ENCODE measurements at places on chromosomes 1 and 21.

DNA sequence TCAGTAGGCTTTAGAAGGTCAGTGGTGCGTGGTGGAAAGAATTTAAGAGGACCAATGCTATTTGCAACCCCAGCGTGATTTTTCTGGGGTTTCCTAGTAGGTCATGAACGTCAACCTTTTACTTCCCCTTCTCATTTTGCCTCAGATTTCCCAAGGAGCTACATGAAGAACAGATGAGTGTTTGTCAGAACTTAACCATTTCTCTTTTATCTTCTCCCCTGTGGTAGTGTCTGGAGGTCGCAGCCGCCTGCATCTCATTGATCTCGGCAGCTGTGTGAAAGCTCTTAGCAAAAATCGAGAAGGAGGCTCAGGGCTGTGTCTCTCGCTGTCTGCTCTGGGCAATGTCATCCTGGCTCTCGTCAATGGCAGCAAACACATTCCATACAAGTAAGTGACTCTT lies 491.1 kb downstream of the KIF26B start:
- DNase-seq: no peak

DNA sequence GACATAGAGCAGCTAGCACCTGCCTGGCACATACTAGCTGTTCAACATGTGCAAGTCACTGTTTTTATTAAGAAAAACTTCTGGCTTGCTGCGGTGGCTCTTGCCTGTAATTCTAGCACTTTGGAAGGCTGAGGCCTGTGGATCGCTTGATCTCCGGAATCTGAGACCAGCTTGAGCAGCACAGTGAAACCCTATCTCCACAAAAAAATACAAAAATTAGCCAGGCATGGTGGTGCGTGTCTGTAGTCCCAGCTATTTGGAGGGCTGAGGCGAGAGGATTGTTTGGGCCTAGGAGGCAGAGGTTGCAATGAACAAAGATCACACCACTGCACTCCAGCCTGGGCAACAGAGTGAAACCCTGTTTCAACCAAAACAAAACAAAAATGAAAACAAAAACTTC lies 27.7 kb upstream of the C8B start:
- no peak for DNase-seq

- DNase-seq: no peak
Measured at GRCh38 chr1:220652995-220653394, 37.2 kb upstream of the C1orf115 start.

DNA sequence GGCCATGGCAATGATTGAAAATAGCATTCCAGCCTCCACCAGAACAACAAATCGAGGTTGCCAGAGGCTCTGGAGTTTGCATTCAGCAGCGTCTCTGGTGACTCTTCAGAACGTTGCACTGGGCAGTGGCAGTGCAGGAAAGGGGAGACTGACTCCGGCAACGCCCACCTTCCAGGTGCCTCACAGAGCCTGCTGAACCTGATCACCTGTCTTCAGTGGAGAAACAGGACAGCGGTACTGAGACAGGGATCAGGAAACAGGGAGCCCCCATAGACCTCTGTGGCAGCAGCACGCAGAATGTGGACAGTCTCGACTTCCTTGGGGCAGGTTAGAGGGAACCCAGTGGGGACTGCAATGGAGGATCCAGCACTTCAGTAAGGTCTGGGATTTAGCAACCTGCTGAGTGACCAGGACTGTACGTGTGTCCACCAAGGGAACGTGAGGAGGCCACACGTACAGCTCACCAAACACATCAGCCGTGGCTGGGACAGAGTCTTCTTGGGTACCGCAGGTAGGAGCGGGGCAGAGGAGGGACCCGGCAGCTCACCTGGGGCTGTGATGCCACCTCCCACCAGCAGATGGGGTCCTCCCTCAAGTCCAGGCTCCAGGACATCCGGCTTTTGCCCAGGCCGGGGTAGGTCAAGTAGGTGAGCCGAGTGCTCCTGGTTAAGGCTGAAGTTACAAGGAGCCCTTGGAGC lies 128.6 kb downstream of the PRDM2 start:
- no peak for DNase-seq

DNA sequence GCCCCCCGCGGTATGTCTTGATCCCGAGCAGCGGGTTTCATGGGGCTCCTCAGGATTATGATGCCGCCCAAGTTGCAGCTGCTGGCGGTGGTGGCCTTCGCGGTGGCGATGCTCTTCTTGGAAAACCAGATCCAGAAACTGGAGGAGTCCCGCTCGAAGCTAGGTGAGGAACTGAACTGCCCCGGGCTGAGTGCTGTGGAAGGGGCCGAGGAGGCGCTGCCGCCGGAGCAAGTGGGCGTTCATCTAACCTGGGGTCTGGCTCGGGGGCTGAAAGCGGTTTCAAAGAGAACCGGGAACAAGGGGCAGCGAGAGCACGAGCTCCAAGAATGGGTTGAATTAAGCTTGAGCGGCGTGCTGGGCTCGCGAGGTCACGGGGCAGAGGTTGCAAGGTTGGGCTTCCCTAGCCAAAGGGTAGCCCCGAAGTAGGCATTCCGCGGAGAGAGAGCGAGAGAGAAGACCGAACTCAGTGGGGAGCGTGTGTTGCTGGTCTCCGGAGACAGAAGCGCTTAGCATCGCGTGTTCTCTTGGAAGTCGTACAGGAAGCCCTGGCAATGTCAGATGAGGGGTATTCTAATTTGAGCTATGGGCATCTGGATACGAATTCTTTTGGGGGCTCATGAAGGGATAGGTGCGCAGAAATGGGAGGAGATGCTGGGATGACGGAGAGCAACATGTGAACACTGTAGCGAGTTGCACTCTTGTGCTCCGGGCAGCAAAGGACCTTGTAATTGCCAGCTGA lies 732 bp downstream of the HS2ST1 start:
- DNase-seq: peak; percentile 81

GRCh38 chr1:212864201-212864600 lies 6.1 kb downstream of the FLVCR1 start:
- DNase-seq: no peak

DNA sequence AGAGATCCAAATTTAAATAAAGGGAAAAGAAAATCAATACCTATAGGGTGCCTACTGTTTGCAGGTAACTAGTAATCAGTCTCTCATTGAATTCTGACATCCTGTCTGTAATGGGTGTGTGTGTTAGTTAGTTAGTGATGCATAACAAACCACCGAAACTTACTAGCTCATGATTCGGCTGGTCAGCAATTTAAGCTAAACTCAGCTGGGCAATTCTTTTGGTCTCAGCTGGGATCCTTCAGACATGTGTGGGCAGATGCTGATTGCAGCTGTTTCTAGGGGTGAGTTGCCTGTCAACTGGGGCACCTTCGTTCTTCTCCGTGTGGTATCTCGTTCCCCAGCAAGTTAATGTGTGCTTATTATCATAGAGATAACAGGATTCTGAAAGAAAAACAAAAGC lies 40.2 kb upstream of the ZNF124 start:
- DNase-seq: no peak

- DNase-seq: no peak
Measured at GRCh38 chr1:93339171-93339697, 6.5 kb upstream of the DR1 start.

DNA sequence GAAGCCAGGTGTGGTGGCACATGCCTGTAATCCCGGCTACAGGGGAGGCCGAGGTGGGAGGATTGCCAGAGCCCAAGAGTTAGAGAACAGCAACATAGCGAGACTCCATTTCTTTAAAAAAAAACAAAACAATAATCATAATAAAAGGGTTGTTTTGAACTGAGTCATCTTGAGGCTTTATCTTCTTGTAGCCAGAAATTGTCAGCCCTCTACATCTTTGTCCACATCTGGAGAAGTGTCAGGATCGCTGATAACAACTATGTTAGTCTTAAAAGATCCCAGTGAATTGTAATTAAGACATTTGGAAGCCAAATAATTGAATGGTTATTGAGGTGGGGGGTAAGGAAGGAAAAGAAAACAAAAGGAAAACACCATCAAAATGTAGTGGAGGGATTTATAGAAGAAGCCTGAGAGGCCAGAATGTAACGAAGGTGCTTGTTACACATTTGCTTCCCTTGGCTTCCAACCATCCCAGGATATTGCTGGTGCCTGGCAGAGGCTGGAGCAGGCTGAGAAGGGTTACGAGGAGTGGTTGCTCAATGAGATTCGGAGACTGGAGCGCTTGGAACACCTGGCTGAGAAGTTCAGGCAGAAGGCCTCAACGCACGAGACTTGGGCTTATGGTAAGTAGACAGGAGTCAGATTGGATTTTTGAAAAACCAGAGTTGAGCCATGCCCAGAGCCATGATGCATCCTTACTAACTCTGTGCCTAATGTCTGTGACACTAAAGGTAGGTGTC lies 52.5 kb upstream of the MTR start:
- no peak for DNase-seq
